ENCODE measurements at places on chromosomes 6 and 20.

DNA sequence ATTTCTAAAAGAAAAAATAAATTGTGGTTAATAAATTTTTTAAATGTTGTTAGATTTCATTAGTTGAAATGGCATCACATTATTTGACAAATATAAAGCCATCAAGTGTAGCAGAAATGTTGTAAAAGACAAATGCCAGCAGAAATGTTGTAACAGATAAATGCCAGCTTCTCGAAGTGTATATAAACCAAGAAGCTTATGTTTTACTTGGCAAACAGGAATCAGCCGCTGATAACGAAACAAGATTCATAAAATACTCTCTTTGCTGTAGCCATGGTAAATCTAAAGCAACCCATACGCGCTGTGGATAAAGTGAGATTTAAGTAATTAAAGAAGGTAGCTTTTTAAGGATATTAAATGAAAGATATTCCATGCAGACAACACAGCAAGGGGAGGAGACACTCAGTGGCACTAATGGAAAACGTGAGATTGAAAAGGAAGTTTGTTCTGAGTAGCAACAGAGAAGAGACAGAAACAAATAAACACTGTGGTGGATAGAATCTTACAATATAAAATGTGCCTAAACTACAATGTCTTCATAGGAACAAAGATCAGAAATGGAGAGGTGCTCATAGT, 29.6 kb downstream of the BTBD9 start:
- no peak for DNase-seq

- DNase-seq, result no peak
Measured at GRCh38 chr6:121435444-121436069, at the start of gene GJA1. TSS of gene GJA1 (plus strand) at chr6:121435646. CDS start at chr6:121446848, 11,202 bp downstream.

DNA sequence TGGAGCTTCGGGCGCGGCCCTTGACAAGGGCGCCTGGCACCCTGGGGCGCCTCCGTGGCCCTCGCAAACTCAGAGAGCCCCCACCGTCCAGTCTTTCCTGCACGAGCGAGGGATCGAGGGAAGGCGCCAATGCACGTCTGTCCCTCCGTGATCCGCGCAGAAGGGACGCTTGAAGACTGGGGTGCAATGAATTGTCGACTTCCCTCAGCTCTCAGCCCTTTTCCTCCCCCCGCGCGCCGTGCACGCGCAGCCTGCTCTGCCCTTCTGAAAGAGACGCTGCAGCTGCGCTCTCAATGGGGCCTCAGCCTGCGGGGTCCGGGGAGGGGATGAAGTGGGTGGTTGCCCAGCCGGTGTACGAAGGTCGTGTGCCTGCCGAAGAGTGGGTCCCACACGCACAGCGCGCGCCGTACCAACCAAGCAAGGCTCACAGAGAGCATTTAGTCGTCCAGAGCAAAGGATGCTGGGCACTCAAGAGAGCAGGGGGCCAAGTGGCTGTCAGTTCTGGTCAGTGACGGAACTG, 5.5 kb upstream of the SOX4 start:
- DNase-seq, result no peak

- no peak for DNase-seq
Measured at GRCh38 chr20:23917024-23917725, 37.6 kb upstream of the CST5 start.

- DNase-seq, result no peak
Measured at GRCh38 chr6:39444479-39445019, 122.0 kb upstream of the KCNK16 start.

- no peak for DNase-seq
Measured at GRCh38 chr6:119586250-119586882, 236.8 kb upstream of the MAN1A1 start.

- no peak for DNase-seq
Measured at GRCh38 chr6:10174056-10174455, 240.8 kb downstream of the TFAP2A start.

- DNase-seq, result no peak
Measured at GRCh38 chr6:166933396-166933795, 23.0 kb downstream of the RNASET2 start.

GRCh38 chr6:161115468-161115867, 123.9 kb downstream of the MAP3K4 start:
- DNase-seq, result no peak

- peak; percentile 94 for DNase-seq
Measured at GRCh38 chr6:157323255-157323965, at the start of gene TMEM242. TSS of gene TMEM242 (minus strand) at chr6:157323519. CDS start at chr6:157323499, 20 bp downstream.

DNA sequence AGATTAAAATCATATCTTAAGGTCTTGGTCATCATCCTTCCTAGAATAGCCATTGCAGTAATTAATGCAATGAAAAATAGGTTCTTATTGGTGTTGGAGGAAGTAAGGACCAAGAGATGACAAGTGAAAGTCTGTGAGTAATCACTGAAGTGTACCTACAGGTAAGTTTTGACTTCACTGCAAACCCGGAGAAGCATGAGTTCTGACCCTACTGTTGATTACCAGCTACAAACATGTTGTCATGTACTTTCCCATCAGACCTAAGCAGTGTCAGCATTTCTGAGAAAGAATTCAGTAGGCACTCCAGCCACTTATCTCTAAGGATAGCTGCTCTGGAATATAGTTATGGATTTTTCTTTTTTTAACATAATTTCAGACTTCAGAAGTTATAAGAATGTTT, 280.9 kb downstream of the ZFAND3 start:
- DNase-seq, result no peak

- no peak for DNase-seq
Measured at GRCh38 chr6:101110814-101111213, 229.7 kb upstream of the ASCC3 start.

GRCh38 chr6:85795945-85796344, 153.3 kb upstream of the SYNCRIP start:
- DNase-seq, result no peak

DNA sequence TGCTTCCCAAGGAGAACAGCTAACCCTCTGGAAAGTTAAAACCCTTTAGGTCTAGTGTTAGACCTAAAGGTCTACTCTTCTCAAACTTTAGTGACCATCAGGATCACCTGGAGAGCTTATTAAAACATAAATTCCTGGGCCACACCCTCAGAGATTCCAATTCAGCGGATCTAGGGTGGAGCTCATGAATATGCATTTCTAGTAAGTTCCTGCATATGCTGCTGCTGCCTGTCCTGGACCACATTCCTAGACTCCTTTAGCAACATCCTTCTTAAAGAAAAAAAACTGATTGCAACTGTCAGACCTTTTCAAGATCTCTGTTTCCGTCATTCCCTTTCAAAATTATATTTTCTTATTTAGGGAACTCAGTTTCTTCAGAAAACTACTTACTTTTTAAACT, 31.2 kb downstream of the SNAP25 start:
- DNase-seq, result no peak

DNA sequence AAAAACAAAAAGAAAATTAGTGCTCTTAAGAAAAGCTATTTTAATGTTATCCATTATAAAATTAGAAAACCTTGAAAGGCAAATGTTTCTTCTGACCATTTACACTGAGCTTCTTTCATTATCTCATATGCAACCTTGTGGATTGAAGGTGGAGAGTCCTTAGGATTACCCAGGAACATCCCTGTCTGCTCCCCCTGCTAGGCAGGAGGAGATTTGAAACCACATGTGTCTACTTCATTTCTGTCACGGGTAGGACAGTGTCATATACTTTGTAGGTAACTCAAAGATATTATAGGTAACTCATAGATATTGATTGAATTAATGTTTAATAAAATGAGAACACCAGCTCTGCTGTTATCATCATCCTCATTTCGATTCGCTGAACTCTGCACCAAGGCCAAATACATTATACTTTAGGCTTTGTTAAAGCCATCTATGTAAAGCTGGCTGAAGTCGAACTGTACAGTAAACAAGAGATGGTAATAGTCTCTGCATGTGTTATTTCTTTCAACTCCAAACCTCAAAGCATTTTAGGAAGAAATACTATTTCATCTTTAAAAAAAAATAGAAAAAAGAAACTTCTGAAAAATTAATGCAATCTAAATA, 49.5 kb downstream of the HDAC2 start:
- DNase-seq, result no peak

GRCh38 chr20:62832951-62833391, 16.1 kb downstream of the COL9A3 start:
- DNase-seq, result no peak

- DNase-seq, result no peak
Measured at GRCh38 chr6:45156075-45156474, 172.1 kb upstream of the RUNX2 start.

DNA sequence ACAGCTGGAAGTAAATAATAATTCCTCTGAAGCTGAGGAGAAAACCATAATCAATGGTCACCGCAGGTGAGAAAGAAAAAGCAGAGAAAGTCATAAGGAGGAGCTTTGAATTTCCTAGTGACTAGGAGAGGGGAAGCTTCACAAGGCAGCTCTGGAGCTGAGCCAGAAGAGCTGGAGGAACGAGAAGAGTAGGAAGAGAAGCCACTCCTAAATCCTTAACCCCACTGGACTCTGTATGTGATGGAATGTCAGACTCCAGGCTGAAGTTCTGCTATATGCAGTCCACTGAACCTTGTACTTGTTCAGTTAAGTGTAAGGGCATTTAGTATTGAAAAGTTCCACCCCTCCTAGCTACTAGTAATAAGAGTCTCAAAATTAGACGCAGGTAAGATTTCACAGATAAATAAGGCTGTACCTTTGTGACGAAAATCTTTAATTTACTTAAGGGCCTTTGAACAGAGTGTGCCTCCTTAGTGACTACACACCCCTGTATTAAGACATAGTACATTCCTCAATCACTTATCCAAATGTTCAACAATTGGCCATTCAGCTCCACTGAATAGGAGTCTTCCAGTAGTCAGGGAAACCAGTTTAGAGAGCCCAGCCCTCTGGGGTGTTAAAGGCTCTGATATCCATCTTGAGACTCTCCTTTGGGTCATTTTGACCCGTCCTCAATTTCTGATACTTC, 71.4 kb upstream of the UFL1 start:
- DNase-seq, result no peak

DNA sequence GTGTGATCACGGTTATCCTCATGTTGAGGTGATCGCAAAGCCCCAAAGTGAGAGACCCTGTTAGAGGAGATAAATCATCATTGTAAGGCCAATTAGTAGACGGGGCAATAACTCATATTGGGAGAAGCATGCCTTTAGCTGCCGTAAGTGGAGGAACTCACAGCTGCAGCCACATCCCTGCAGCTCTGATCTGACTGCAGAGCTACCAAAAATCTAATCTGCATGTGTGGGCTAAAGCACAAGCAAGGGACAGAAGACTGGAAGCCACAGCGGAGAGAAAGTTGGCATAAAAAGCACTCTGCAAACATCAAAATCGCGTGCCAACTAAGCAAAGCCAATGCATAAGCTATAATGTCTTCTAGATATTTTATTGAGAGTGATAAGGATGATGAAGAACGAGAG, 79.8 kb downstream of the TBC1D7 start:
- no peak for DNase-seq

- DNase-seq, result no peak
Measured at GRCh38 chr20:59443550-59443949, 143.1 kb downstream of the EDN3 start.

- DNase-seq, result no peak
Measured at GRCh38 chr20:19671374-19671773, 86.7 kb upstream of the RIN2 start.

GRCh38 chr20:6411651-6412050, 288.8 kb upstream of the FERMT1 start:
- DNase-seq, result no peak

GRCh38 chr20:45293041-45294002, 13.3 kb upstream of the RBPJL start:
- DNase-seq, result peak; percentile 83

DNA sequence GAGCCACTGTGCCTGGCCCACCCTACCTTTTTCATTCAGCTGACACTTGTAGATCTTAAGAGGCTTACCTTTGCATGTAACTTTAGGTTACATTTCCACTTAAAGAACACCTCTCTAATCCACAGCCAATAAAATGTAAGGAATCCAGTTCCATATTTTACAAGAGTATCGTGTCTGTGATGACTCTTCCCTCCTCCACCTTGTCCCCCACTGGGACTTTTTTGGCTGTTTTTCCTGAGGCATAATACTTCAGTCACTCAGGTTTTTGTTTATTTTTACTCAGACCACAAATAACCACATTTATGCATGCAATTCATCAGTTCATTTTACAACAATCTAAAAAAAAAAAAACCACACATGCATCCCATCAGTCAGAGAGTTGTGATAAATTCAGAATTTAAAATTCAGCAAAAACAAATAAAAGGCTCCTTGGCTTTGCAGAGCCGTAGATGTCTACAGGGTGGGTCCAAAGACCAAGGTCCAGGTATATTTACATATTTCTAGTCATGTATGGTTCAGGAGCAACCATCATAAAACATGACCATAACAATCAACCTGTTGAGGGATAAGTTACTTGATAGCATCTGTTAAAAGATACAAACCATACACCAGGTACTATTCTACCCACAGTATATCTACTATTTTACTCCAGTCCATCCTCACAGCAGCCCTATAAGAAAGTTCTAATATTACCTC, 9.9 kb downstream of the ATXN1 start:
- no peak for DNase-seq

GRCh38 chr20:59104831-59105230, 58.8 kb upstream of the ZNF831 start:
- DNase-seq, result no peak

GRCh38 chr20:62382306-62383198, 4.4 kb upstream of the RPS21 start:
- peak; percentile 82 for DNase-seq
